AG10803 (cell line): ENCODE measurements at places on chromosomes 5 and 9.

- no peak for DNase-seq
These were observed 6.7 kb downstream of the GLRA1 start for GRCh38 chr5:151917904-151918303.

DNA sequence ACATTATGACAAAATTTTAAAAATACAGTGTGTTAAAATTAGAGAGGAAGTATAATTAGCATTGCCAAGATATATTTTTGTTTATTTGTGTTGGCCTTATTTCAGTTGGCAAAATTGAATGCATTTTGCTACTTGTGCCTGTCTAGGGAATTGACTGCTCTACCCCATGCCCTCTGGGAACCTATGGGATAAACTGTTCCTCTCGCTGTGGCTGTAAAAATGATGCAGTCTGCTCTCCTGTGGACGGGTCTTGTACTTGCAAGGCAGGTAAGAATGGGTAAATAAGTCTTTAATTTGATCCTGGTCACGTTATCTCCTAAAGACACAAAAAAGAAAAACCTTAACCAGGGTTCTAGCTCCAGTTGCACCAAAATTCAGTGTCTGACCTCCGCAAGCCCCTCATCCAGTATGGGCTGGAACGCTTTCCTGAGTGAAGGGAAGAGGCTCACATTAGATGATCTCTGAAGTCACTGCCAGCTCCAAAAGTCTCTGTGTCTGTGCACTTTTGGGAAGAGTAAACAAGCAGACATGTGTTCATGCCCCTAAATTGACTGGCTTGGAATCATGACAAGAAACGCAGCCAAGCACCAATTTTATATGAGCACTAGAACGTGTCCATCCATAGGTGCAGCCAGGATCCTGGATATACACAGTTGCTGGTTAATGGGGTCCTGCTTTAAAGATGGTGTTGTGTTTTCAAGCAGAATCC is 98.3 kb upstream of the PRRC1 start:
- no peak for DNase-seq

DNA sequence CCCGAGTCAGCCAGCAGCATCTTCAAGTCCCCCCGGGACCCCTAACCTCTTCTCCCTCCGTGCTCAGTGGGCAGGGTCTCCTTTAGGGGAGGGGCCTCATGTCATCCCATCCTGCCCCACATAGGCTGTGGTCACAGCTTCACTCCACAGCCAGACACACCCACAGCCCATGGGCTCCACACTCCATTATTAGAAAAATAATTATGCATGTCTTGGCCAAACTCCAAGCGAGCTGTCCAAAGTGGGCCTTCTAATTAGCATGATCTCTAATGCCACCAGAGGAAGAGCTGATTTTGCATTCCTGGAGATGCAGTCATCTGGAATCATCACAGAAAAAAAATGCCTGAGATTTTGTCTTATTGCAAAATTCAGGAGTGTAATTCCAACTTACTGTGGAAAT is 418.2 kb downstream of the IRX2 start:
- no peak for DNase-seq

DNA sequence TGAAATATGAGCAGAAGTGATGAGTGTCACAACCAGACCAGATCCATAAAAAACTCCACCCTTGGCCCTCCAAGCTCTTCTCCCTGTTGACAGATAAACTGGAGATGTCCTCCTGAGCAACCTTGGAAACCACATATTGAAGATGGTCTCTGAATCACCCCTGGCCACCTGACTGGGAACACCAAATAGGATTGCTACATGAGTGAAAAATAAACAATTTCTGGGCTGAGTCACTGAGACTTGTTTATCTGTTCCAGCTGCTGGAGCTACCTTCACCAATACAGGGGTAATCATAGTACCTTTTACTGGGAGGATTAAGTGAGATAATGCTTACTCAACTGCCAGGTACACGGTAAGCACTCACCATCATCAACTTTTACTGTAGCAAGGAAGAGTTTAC is 53.3 kb downstream of the PCA3 start:
- DNase-seq, result peak; percentile 72

DNA sequence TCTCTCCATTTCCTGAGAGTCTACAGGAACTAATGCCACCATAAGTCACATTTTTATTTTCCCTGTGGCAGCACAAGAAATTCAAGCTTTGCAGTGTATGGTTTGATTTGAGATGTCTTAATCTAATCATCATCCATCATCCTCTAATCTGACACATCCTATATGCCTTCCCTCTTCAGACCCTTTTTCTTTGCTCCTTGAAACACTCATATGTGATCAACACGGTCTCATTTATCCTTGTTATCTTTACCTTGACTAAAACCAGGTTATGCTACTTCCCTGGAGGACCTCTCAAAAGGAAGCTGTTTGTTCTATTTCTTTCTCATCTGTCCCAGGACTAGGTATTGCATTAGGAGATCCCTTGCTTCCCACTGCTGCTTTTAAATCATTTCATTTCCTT is 146.9 kb upstream of the MRPS30 start:
- DNase-seq, result no peak
